ENCODE measurements at places on chromosomes 7 and 10.

GRCh38 chr10:127968659-127969058, 61.8 kb downstream of the PTPRE start:
- no peak for DNase-seq

DNA sequence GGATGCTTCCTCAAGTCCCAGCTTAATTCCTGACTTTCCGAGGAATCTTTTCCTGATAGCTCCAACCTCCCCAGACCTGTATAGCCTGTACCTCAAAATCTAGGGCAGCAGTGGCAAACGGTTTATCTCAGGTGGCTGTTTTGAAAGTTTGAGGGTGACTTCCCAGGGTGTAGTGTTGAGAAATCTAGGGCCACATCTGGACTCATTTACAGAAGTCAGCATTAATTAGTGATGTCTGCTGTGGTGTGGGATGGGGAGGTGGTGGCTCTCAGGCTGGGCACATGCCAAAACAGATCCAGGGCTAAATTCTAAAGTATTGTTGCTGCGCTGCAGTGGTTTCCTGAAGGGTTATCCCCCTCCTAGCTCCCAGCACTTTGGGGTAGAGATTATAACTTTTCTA, 38.0 kb downstream of the UNC5B start:
- no peak for DNase-seq

GRCh38 chr10:101130984-101131961, at the start of gene TLX1:
Gene TLX1, plus strand, starts transcription at chr10:101131300. Its CDS starts 242 bp downstream, at chr10:101131542.
- no peak for DNase-seq

DNA sequence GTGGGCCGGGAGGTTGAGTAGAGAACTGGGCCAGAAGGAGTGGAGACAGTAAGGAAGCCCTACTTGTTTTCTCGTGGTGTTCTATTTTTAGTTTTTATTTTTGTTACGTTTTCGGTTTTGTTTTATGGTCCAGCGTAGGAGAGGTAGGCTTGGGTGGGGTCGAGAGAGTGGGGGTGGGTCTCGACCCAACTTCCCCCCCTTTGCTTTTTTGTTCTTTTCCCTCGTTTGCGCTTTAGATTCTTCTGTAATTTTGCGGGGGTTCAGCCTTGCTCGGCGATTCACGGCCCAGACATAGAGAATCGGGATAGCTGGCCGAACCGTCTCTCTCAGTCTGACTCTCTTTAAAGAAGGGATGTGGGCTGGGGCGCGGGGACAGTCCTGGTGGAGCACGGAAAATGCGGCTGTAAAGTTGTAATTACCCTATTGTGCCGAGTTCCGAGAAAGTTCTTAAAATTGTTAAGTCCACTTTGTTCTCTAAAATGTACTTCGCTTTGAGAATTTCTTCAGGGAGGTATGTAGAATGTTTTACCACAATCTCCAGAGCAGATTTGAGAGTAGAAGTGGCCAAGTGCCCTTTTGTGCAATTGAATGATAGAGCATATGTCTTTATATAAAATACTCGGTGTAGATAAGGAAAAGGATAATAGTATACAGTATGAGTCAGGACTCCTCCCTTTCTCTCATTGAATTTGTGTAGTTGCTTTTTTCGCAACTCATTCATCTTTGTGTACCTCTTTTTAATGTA, 816 bp downstream of the DMTF1 start:
- peak; percentile 23 for DNase-seq

GRCh38 chr7:5695727-5696345, 85.6 kb downstream of the RNF216 start:
- DNase-seq = no peak

DNA sequence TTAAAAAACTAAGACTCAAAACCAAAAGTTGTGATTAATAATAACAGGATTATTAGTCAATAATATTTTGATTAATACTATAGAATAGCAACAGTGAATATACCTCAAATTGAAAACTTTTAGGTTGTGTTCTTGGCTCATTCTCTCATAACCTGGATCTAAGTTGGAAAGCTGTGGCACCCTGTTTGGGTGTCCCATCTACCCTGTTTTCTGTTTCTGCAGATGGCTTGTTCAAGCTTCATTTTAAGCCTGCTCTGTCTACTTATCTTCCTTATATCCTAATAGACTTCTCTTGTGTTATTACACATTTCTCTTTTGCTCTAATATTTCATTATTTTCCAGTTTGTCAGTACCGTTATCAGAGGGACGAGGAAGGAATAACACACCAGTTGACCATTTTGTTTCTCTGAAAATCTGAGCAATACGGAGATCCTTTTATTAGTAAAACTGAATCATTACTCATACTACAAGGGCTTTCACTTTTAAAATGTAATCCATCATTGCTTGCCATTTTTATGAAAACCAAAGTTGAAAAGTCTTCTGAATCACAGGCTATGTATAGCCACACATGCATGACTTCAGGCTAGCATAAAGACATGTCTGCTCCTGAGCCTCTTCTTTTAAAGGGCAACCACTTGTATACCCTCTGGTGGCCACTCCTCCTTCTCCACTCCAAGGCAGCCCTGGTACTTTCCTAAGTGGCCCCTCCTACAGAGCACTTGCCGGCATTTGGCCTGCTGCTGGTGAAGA, 22.3 kb downstream of the COX15 start:
- DNase-seq = no peak

DNA sequence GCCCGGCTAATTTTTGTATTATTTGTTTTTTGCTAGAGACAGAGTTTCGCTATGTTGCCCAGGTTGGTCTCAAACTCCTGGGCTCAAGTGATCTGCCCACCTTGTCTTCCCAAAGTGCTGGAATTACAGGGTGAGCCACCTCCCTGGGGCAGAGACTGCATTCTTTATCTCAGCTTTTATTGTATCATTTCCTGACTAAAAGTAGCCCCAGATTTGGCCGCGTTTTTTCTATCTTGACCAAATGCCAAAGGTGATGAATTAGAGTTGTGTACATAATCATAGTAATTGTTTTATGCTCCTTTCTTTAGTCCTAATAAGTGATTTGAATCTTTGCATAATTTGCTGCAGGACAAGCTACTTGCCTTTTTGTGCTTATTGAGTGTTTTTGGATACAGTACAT, 3.1 kb upstream of the SMNDC1 start:
- DNase-seq = no peak

All from stimulated activated CD4-positive, alpha-beta T cell treated with anti-CD3 and anti-CD28 coated beads, TNF-alpha, amount 100 ng/mL, for 48 hours (primary cell).